ENCODE measurements at places on chromosomes 16 and 17.

- no peak for DNase-seq
Observed at GRCh38 chr17:19381361-19381740, 3.1 kb downstream of the MAPK7 start.

GRCh38 chr16:21167929-21168602 lies 9.6 kb downstream of the LDAF1 start:
- no peak for DNase-seq

GRCh38 chr17:40618754-40619625 lies 28.6 kb downstream of the SMARCE1 start:
- DNase-seq: no peak

- DNase-seq: no peak
Observed at GRCh38 chr16:59964232-59964924, 1230.3 kb upstream of the GOT2 start.

DNA sequence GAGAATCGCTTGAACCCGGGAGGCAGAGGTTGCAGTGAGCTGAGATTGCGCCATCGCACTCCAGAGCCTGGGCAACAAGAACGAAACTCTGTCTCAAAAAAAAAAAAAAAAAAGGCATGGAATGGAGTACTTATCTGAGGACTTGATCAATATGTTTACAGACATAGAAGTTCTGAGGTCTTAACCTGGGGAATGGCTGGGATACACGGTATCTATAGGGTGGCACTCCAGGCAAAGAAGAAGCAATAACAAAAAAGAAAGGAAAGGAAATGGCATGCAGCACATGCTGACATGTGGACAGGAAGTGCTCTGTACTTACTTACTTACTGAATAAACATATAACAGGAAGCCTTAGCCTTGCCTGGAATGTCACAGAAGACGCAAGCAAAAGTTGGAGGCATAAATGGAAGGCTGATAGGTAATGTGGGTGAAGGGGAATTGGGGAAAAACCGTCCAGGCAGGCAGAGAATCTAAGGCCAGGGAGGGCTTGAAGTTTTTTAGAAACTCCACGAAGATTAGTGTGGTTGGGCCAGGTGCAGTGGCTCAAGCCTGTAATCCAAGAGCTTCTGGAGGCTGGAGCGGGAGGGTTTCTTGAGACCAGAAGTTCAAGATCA lies 10.1 kb upstream of the SPOP start:
- no peak for DNase-seq

DNA sequence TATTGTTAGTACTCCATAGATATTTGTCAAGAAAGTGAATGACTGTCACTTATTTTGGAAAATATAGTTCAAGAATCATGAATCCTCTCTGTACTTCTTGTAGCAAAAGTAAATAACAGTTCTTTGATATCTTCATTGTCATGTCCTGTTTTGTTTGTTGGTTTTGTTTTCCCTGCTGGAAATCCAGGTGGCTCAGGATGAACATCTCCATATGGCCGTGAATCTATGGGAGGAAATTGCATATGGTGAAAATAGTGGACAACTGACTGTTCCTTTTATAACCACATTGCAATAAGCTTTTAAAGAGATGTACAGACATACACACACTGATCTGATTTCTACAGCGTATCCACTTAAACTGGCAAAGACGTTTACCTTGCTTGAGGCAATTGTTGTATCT lies 637.0 kb upstream of the RBFOX1 start:
- DNase-seq: no peak

GRCh38 chr17:81420769-81421462 lies 25.7 kb downstream of the BAHCC1 start:
- no peak for DNase-seq

- DNase-seq: no peak
Observed at GRCh38 chr16:84485255-84486010, 19.0 kb downstream of the MEAK7 start.

GRCh38 chr16:11681976-11682654 lies 13.9 kb downstream of the SNN start:
- no peak for DNase-seq
